Activated CD8-positive, alpha-beta memory T cell treated with anti-CD3 and anti-CD28 coated beads for 1 hour (primary cell): ENCODE measurements at places on chromosomes 2 and 18.

DNA sequence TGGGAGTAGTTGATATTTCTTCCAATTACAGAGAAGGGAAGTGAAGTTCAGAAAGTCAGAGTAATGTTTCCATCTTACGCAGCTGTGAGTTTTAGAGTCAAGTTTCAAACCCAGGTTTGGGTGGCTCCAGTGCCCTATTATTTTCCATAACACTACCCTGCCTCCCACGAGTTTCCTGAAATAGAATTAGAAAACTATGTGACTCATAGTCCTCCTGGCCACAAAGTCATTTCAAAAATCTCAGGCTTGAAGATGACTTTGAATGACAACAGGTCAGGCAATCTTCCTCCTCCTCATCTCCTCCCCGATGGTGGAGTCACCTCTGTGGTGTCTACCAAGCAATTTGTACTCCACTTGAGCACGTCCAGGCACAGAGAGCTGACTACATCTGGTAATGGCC is 212.3 kb upstream of the TRIB2 start:
- DNase-seq, result no peak

DNA sequence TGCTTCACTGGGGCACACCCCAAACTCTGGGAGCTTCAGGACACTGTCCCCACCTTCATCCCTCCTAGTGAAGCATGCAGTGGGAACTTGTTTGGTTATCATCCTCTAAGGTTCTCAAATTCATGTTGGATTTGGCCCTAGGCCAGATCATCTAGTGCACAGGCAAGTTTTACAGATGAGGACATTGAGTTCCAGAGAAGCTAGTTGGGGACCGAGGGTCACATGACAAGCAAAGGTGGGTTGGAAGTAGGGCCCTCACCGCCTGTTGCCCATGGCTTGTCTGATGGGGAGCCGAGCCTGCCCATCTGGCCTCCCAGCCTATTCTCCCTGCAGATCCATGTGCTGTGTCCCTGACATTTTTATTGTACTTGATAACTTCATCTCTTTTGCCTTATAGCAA is 2.8 kb downstream of the PRKCE start:
- no peak for DNase-seq

GRCh38 chr2:72576861-72577260 is 249.0 kb downstream of the EXOC6B start:
- DNase-seq, result no peak

DNA sequence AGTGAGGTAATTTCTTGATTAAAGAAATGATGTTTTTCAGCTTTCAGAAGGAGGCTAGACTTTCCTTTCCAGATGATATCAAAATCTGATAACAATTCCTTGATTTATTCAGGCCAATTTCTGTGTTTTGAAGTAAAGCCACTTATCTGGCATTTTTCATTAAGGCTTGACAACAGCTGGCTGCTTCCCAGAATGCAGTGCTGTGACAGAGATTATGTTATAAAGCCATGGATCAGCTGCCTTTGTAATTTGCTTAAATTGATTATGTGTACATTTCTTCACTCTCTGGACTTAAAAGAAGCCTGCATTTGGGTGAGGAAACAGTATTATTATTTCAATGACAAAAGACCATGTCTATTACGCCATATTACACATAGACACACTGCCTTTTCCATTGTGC is 136.0 kb downstream of the PLCL1 start:
- no peak for DNase-seq

DNA sequence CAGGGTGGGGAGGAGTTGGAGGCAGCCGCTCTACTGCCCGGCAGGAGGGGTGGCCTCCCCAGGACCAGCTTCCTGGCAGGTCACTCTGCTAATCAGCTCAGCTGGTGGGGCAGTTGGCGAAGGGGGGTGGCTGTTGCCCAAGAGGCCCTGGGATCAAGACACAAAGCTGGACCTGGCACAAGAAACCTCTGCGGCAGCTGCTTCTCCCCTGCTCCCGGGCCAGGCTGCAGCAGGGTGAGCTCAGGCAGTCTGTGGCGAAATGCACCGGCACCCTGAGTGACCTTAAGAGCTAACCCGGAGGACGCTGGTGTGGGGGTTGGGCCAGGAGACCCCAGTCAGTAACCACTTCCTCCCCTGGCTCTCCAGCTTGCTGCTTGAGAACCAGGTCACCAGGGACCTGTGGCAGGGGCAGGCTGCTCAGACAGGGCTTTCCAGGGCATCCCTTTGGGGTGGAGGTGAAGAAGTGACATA is 31.1 kb downstream of the TOGARAM2 start:
- DNase-seq, result no peak
